Uterus (tissue), 4 donors: ENCODE measurements at places on chromosomes 3 and 15. TPM values are rescaled to one million over a fixed set of nuclear protein-coding genes. Genes with fewer than 3 reads are reported as not detected.

DNA sequence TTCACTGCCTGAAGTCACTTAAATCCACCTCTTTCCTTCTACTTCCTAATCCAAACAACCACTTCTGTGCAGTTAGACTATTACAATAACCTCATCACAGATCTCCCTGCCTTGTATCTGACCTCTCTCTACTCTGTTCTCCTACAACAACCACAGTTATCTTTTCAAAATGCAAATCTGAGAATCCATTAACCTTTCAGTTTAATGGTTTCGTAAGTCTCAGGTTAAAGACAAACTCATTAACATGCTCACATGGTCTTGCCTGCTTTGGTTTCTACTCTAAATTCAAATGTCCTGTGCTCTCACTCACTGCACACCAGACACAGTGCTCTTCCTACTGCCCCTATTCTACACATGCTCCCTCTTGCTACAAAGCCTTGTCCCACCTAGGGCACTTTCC is 406.5 kb upstream of the THBS1 start:
- DNase-seq, result no peak

DNA sequence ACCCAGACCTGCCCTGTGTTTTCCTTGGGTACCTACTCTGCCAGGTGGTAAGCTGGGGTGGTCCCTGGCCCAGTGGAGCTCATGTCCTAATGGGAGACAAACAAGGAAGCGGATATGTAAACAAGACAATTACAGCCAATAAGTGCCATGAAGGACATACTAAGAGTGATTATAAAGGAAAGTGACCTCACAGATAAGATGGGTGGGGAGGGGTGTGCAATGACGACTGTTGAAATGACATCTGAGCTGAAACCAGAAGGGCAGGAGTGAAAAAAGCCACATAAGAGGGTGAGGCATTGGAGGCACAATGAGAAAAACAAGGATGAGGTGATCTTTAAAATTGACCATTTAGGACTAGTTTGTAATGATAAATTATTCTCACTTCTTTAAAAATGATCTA is 336.2 kb upstream of the IL12A start:
- DNase-seq, result no peak

DNA sequence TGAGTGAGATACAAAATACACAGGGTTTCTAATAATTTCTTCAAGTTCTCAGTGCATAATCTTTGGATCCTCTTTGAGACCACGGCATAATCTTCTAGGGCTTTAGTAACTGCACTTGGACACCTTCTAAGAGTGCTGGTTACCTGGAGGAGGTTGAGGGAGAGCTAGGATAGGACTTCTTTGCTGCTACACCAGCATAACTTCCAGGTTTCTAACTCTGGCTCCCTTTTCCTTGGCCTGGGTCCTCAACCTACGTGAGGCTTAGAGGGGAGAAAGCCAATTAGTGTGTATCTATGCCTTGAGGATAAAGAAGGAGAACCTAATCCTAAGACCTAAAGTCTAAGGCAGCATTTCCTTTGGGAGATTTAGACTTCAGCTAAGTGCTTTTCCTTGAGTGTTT is 184.8 kb downstream of the LSAMP start:
- no peak for DNase-seq

DNA sequence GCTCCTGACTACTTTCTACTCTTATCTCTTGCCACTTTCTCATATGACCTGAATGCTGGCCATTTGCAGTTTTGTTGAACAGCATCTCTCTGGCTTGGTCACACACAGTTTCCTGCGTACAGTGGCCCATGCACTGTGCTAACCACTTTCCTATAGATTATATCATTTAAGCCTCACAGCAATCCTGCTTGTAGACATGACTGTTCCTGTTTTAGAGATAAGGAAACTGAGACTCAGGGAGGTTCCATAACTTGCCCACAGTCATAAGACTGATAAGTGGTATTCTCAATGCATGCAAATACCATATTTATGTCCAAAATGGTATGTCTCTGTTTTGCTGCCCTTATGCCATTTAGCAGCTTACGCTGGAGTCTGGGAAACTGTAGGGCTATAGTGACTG is 229.5 kb downstream of the NR1D2 start:
- DNase-seq, result no peak

DNA sequence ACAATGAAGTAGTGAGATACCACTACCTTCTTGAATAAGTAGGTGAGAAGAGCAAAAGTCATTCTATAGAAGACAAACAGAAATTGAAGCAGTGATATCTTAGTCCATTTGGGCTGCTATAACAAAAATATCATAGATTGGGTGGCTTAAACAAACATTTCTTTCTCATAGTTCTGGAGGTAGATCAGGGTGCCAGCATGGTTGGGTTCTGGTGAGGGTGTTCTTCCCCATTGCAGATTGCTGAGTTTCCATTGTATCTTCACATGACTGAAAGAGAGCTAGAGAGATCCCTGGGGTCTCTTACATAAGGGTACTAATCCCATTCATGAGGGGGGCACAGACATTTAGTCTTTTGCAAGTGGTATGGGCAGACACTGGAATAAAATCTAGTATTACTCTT is 32.9 kb upstream of the IFT57 start:
- no peak for DNase-seq

DNA sequence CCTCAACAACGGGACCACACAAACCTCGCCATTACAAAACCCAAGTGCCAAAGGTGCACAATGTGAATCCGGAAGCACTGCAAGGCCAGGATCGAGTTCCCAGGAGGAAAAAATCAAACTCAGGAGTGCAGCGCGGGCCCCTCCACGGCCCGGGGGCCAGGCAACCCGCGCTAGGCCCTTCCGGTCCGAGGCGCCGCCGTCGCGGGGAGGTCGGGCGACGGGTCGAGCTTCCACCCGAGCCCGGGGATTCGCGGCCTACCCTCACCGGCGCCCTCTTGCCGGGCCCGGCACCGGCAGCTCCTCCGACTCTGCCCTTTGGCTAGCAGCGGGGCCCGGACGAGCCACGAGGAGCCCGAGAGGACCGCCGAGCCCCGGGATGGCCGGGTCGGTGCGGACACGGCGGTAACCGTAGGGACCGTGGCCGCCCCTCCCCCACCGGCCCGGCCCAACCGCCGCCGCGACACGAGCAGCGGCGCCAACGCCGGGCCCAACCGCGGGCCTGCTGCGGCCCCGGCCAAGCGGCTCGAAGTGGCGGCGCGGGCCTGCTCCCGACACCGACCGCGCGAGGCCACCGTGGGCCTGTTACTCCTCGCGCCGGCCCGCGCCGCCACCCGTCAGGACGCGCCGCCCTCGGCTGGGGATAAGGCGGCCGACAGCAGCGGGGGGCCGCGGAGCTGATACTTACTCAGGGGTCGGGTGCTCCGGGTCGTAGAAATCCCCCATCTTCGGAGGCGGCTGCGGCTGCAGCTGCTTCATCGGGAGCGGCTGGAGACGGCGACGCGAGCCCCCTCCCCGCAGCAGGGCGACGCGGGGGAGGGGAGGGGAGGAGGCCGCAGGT is 525 bp downstream of the SETD2 start:
- peak; percentile 38 for DNase-seq

- DNase-seq, result no peak
Observed at GRCh38 chr15:73955861-73956742, 29.8 kb downstream of the LOXL1 start.

DNA sequence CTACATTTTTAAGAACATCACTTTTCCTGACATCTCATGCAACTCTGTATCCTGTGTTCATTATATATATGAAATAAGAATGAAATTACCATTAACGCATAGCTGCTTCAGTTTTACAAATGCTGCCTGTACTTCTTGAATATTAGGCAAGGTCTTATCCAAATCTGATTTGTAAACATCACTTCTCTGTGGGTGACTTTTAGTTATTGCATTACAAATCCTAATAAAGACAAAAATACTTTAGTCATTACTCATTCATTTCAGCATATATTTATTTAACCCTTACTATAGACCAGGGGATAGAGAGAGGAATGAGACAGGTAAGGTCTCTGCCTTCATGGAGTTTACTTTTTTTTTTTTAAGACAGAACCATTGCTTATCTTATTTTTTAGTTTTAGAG is 36.8 kb downstream of the MTMR10 start:
- DNase-seq, result no peak

GRCh38 chr3:152051501-152052404 is 178.3 kb downstream of the SUCNR1 start:
- DNase-seq, result no peak

DNA sequence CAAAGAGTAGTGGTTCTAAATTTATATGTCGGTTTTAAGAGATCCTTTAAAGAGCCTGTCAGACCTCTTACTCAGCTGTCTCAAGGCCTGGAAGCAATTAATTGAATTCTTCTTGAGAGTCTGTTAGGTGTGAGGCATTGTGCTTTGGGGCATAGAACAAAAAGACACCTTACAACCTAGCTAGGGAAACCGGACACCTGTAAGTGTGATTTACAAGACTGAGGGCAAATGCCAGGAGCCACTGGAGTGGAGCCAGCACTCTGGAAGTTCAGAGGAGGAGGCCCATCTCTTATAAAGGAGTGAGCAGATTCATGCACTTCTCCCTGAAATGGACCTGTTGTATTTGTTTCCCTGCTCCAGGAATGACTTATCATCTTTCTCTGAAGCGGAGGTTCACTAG is 97.7 kb upstream of the NUDT16 start:
- no peak for DNase-seq

Gene SCN11A
- not detected for total RNA-seq

Gene CAMP
- not detected for total RNA-seq
